ENCODE measurements at places on chromosomes 6 and 20.

DNA sequence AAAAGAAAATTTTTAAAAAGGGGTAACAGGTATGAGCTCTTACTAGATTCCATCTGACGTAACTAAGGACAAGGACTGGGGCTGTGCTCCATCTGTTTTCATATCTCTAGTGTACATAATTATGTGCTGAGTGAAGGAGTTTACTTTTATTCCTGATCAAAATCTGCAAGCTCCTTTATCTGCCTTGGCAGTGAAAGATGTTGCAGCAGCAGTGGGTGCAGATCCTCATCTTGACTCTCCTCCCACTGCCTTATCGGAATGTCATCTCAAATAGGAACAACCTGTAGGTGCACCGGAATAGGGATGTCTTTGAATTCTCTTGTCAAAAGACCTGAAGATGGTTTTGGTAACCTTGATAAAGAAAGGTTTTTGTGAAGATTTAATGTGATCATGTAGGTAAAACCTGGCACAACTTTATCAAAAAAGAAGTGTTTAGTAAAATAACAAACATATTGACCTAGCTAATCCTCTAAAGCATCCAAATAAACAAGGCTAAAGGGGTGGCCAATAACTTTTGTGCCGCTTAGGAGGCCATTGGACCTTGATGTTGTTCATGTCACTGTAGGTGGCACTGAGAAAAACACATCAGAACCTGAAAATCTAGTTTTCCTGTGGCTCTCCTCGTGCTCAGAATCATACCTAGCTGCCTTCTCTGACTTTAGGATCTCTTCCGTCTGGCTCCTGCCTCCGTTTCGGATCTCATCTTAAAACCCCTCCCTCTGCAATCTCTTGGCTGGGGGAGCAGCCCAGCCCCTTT lies 19.0 kb upstream of the SLC16A10 start:
- no peak for DNase-seq

DNA sequence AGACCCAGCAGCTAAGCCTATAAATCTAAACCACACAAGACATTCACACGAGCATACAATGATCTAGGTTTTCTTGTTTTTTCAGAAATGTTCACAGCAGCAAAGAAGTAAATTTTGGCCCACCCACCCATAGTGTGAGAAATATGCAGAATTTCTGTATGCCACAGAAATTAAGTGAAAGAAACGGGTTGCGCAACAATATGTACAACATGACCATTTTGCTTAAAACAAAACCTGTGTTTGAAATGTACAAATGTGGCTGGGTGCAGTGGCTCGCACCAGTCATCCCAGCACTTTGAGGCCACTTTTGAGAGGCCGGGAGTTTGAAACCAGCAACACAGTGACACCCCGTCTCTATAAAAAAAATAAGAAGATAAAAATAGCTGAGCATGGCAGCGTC lies 9.4 kb downstream of the SALL4 start:
- no peak for DNase-seq

DNA sequence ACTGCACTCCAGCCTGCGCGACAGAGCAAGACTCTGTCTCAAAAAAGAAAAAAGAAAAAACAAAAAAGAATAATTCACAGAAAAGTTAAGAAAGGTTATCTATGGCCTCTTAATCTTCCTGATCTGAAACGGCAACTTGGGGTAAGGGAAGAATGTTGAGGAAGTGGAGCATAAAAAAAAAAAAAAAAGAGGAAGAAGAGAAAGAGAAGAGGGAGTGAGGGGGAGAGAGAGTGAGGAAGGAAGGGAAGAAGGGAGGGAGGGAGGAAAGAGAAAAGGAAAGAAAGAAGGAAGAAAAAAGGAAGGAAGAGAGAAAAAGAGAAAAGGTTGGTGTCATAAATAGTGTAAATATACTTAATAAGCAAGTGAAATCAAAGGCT lies 68.9 kb upstream of the NCOA3 start:
- no peak for DNase-seq

GRCh38 chr20:63091901-63092659 lies 85.3 kb upstream of the BHLHE23 start:
- DNase-seq = no peak

All from activated CD4-positive, alpha-beta T cell treated with anti-CD3 and anti-CD28 coated beads, Interleukin-2, amount 50 U/mL, for 24 hours (primary cell).